ENCODE measurements at places on chromosomes 13 and 19. TPM values are rescaled to one million over a fixed set of nuclear protein-coding genes. Genes with fewer than 3 reads are reported as not detected.

Gene AXL
- 0.17 TPM for total RNA-seq

Gene SYNGR4
- 0.21 TPM for total RNA-seq

Gene MLLT1
- total RNA-seq, result 35.7 TPM

Gene RFPL4A
- total RNA-seq, result not detected

Gene REEP6
- 1.9 TPM for total RNA-seq

Gene ZNF266
- 20.0 TPM for total RNA-seq

Gene LGALS14
- 1.6 TPM for total RNA-seq

Gene MEDAG
- not detected for total RNA-seq

Gene CYP2S1
- 0.75 TPM for total RNA-seq

Gene ZNF30
- total RNA-seq, result 4.2 TPM

Gene ZNF90
- 16.3 TPM for total RNA-seq

Gene GDF15
- total RNA-seq, result not detected

Gene IZUMO4
- total RNA-seq, result 16.4 TPM

Gene FOXO1
- total RNA-seq, result 34.2 TPM

Gene LATS2
- 4.0 TPM for total RNA-seq

Gene TSPAN16
- not detected for total RNA-seq

Gene RFPL4AL1
- total RNA-seq, result not detected

Gene HSH2D
- 23.6 TPM for total RNA-seq

Gene TEX29
- total RNA-seq, result 0.39 TPM

Gene SIGLEC8
- not detected for total RNA-seq

Gene UGGT2
- total RNA-seq, result not detected

Gene TNFRSF19
- not detected for total RNA-seq

Gene THSD8
- total RNA-seq, result 44.6 TPM

Gene TNFSF9
- total RNA-seq, result 1.2 TPM

Gene DAND5
- not detected for total RNA-seq

Gene OVOL3
- total RNA-seq, result not detected

Gene PRKCG
- not detected for total RNA-seq

Gene KIRREL2
- 0.92 TPM for total RNA-seq

Gene HTR2A
- total RNA-seq, result not detected

Gene C19orf73
- 1.4 TPM for total RNA-seq

Gene KLK15
- not detected for total RNA-seq

Gene CPB2
- not detected for total RNA-seq

Gene SLC17A7
- total RNA-seq, result not detected

Gene FFAR3
- total RNA-seq, result 1.1 TPM

Gene NECTIN2
- total RNA-seq, result 0.71 TPM

Gene CABP5
- total RNA-seq, result not detected

Gene SERPINE3
- total RNA-seq, result not detected

Gene FUT2
- not detected for total RNA-seq

Gene GSX1
- total RNA-seq, result not detected

Gene ADGRE3
- total RNA-seq, result not detected

Gene RNF113B
- not detected for total RNA-seq

Gene CATSPERD
- not detected for total RNA-seq

Gene CDC42EP5
- total RNA-seq, result not detected

Gene SPRED3
- total RNA-seq, result 5.5 TPM

Gene DIS3
- total RNA-seq, result 49.5 TPM

Gene DACH1
- not detected for total RNA-seq

Gene CD37
- 178 TPM for total RNA-seq

Gene CEACAM3
- total RNA-seq, result not detected
